Activated CD4-positive, alpha-beta memory T cell treated with anti-CD3 and anti-CD28 coated beads, Interleukin-2, amount 10 ng/mL, durations not matched to agents 7 days and 5 days (primary cell): ENCODE measurements at places on chromosomes 11 and 22. TPM values are rescaled to one million over a fixed set of nuclear protein-coding genes. Genes with fewer than 3 reads are reported as not detected.

The MAJIN gene
- 0.15 TPM for total RNA-seq

The MRGPRX3 gene
- not detected for total RNA-seq

The TRIM29 gene
- not detected for total RNA-seq

The LDHAL6A gene
- not detected for total RNA-seq

DNA sequence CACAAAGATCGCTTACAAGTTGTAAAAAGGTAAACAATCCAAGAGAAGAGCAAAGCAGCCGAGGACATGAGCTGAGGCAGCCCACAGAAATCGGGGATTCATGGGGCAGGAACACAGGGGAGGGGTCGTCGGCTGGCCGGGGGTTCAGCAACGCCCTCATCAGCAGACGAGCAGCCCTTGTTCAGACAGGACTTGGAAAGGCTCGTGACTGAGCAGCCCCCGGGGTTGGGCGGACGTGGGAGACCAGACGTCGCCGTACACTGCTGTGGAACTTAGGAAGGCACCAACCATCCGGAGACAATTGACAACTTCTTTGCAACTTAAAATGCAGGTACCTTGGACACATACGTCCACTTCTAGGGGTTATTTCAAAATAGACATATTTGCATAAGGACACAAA, 370.5 kb downstream of the BRD1 start:
- DNase-seq, result no peak

- no peak for DNase-seq
Measured at GRCh38 chr11:103202048-103202651, 92.9 kb downstream of the DYNC2H1 start.

DNA sequence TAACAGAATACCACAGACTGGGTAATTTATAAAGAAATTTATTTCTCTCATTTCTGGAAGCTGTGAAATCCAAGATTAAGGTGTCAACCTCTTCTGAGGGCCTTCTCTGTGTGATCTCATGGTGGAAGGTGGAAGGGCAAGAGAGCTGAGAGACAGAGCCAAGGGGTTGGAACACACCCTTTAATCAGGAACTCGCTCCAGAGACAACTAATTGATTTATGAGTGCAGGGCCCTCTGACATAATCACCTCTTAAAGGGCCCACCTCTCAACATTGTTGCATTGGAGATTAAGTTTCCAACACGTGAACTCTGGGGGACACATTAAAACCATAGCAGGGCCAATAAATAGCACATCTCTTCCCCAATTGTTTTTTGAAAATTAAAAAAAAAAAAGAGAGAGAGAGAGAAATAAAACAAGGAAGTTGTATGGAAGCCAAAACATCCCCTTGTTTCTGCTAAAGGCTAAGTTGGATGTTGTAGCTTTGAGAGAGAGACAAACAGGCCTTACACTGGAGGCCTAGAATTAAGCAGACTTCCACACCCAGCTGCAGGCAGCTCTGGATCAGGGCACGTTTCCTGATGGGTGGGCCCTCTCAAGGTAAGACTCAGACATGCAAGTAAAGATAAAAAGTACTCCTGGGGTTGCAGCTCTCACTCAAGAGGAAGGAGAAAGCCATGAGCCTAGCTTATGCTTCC, 64.1 kb upstream of the BIRC3 start:
- DNase-seq, result no peak

GRCh38 chr11:108224911-108225786, 2.3 kb downstream of the ATM start:
- peak; percentile 25 for DNase-seq

DNA sequence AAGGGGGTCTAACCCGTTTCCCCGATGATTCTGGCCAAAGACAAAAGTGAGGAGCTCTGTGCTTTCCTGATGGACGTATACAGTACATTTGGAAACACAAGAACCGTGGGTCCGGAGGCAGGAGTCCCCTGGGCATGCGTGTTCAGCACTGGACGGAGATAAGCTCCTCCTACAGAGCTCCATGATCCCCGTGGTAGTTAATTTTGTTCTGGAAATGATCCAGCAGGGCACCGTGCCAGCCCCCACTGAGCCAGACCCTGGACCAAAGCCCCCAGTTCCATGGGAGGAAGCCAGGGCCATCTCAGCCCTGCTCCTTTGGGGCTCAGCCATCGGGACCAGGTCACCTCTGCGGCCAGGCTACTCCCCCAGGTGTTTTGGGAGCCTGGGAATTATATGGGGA, 83.3 kb downstream of the TRMU start:
- DNase-seq, result no peak

GRCh38 chr11:8834379-8834778, 76.6 kb upstream of the AKIP1 start:
- DNase-seq, result no peak

GRCh38 chr11:69702769-69703452, 911 bp downstream of the FGF19 start:
- DNase-seq, result no peak

DNA sequence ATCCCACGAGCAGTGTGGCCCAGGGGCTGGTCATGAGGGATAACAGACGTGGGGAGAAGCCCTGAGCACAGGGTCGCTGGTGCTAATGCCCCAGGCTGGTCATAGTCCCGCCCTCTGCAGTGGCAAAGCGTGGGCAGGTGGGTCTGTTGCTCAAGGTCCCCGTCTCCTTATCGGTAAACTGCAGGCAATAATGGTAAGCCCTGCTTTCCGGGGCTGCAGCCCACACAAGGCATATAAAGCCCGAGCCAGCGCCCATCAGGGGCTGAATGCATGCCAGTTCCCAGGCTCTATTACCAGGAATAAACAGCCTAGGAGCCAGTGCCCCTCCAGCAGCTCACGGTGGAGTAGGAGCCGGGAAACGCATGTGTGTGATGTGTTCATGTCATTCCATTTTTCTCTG, 261.0 kb downstream of the BRD1 start:
- DNase-seq, result no peak

- DNase-seq, result no peak
Measured at GRCh38 chr11:75543806-75544205, 18.1 kb upstream of the GDPD5 start.

GRCh38 chr11:94924612-94925011, 48.7 kb downstream of the CWC15 start:
- peak; percentile 24 for DNase-seq
